ENCODE measurements at places on chromosomes 6 and 20.

DNA sequence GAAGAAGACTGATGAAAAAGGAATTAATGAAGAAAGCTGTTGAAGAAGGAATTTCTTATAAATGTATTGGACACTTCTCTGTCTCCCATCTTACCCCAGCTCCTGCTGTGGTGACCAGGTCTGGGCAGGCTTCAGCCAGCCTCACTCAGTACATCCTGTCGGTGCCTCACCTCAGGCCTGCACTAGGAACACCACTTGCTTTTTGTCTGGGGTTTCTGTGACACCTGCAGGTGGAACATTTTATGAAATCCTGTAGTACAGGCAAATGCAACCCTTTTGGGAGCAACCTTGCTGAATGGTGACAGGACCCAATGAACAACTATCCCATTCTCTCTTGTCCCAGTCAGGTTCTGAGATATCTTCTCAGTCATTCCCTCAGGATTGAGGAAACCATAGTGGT lies 129.7 kb downstream of the PRDM13 start:
- no peak for DNase-seq

- no peak for DNase-seq
These were observed 318.7 kb downstream of the SOX4 start for GRCh38 chr6:21912151-21912832.

DNA sequence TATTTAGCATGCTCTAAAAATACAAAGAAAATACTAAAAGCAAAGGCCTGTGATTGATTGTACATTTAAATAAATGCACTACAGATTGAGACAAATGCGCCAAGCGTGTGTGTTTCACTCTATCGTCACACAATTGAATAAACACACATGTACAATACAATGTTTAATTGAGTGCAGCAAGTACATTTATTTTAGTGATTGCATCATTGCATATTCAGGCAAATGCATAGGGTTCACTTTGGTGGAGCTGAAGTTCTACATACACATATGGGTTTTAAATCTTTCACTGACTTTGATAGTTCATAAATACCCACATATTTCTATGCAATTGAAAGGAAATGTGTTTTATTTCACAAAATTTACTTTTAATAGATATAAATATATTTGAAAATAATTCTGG lies 750.6 kb upstream of the MMS22L start:
- no peak for DNase-seq

DNA sequence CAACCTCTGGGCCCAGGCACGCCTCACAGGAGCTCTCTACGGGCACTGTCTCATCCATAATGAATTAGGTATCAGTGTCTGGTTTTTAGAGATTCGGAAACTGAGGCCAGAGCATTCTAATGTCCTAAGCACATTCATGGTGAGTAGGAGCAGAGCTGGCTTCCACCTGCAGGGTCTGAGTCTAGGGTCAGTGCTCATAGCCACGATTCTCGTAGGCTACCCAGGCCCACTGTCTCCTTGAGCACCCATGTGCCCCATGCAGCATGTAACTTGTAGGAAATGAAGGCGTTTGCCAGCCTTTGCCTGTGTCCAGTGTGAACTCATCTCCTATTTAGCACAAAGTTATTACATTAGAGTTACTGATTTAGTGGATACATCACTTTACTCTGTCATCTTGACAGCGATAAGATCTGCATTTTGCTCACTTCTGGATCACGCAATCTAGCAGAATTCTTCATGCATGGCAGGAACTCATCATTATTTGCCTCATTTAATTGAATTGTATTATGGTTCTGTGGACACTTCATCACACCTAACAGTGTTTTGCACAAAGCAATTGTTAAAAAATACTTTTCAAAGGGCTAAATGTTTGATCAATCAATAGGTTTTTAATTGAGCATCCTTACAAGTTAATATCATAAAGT lies 205.3 kb upstream of the SULF2 start:
- DNase-seq, result no peak

- no peak for DNase-seq
These were observed 13.3 kb downstream of the GABBR1 start for GRCh38 chr6:29619578-29620160.
